ENCODE measurements at places on chromosomes 16 and 17. TPM values are rescaled to one million over a fixed set of nuclear protein-coding genes. Genes with fewer than 3 reads are reported as not detected.

DNA sequence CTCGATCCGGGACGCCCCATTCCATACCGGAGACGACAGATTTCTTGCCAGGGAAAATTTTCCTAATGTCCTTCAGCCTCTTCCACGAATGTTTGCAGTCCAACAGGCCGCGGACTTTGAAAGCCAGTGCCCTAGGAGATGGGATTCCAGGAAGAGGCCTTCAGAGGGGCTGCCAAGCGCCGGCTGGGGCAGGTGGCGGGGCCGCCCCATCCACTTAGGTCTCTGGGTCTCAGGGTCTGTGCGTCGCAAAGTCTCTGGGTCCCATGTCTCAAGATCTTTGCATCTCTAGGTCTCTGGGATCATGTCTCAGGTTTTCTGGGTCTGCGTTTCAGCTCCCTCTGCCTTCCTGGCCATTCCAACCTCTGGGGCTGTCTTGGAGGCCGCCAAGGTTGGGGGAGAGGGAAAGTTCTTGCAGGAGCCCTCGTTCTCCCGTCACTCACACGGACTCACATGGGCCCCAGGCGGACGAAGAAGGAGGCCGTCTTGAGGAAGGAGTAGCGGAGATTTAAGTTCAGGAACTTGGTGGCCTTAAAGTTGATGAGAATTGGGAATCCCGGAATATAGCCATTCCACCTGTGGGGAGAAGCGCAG is 7.2 kb downstream of the ALOX12B start:
- DNase-seq = no peak
- no peaks in the 10 kb centered on the region for H3K36me3 ChIP-seq
- H3K27ac ChIP-seq = peak overlapping the region; percentile 63
- H3K27me3 ChIP-seq = peaks cover 5% of the 10 kb centered on the region
- H3K4me1 ChIP-seq = peaks cover 10% of the 10 kb centered on the region

DNA sequence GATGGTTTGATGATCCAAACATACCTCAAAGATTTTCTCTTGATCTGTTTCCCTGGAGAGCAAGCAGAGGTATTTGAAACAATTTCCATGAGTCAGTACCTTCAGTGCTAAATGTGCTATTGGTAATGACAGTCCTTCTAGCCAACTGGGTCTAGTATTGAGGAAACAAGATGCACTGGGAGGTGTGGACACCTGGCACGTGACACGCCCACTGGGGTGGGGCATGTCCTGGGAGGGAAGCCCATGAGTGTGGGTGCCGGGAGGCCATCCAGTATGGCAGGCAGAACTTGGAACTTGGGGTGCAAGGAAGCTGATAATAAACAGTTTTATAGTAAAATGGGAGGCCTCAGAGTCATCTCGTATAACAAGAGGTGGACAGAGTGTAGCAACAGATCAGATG is 17.9 kb upstream of the AKAP1 start:
- H3K27me3 ChIP-seq = peaks cover 18% of the 10 kb centered on the region
- no peak for DNase-seq
- H3K4me1 ChIP-seq = no peaks in the 10 kb centered on the region
- H3K36me3 ChIP-seq = peaks cover 2% of the 10 kb centered on the region
- no peak overlapping the region for H3K4me3 ChIP-seq
- H3K27ac ChIP-seq = no peak overlapping the region

GRCh38 chr16:30585022-30585399 is 486 bp downstream of the ZNF785 start:
- H3K27me3 ChIP-seq = no peaks in the 10 kb centered on the region
- peak overlapping the region; percentile 94 for H3K27ac ChIP-seq
- no peak for DNase-seq
- H3K4me3 ChIP-seq = peak overlapping the region; percentile 96
- H3K4me1 ChIP-seq = peaks cover 17% of the 10 kb centered on the region

- H3K4me1 ChIP-seq = no peaks in the 10 kb centered on the region
- no peak overlapping the region for H3K4me3 ChIP-seq
- no peak for DNase-seq
- H3K27ac ChIP-seq = no peak overlapping the region
- H3K36me3 ChIP-seq = peaks cover 2% of the 10 kb centered on the region
Measured at GRCh38 chr16:88320947-88321634, 61.7 kb upstream of the ZNF469 start.

DNA sequence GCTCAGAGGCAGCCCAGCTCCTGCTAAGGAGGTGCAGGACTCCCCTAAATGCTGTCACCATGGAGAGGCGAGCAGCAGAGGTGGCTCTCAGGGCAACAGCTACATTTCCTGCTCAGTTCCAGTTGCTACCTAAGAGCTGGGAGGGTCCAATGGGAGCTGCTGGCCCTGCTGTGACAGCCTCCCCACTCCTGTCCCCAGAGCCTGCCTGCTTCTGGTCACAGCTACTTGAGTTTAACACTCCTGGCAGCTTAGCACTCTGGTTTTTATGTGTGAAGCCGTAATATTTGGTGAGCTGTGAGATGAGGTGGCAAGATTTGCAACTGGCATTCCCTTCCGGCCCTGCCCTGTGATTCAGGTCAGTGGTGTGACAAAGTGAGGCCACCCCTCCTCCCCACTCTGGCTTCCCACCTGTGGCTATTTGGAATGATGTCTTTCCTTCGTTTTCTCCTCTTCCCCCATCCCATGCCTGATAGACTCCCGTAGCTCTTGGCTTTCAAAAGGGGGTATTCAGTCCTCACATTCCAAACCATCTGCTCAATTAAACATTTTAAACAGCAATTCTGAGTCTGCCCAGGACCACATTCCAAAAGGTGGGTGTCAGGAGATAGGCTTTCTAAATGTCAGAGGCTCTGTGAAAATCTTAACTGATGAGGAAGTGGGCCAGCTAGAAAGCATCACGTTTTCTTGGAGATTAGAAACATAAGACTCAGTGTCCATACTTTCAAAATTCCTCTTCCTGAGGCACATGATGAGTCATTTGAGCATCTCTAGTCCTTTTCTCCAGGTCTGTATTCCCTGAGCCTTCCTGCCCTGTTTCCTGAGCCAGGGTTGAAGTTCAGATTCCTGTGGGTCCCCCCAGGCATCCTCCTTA is 42.6 kb upstream of the SKAP1 start:
- peaks cover 6% of the 10 kb centered on the region for H3K4me1 ChIP-seq
- no peak overlapping the region for H3K4me3 ChIP-seq
- DNase-seq = no peak
- H3K27me3 ChIP-seq = peaks cover 7% of the 10 kb centered on the region
- no peak overlapping the region for H3K27ac ChIP-seq

- DNase-seq = no peak
- H3K27ac ChIP-seq = no peak overlapping the region
- no peaks in the 10 kb centered on the region for H3K36me3 ChIP-seq
- peaks cover 15% of the 10 kb centered on the region for H3K27me3 ChIP-seq
- no peaks in the 10 kb centered on the region for H3K4me1 ChIP-seq
Measured at GRCh38 chr17:51739245-51739886, 419.1 kb downstream of the CA10 start.

The TP53TG3D gene
- not detected for total RNA-seq

The KRT28 gene
- not detected for total RNA-seq

The SOCS7 gene
- 15.5 TPM for total RNA-seq

The CD19 gene
- total RNA-seq = 4.0 TPM

All from T-helper 17 cell (primary cell).